Midbrain (tissue), 1 donor: ENCODE measurements at places on chromosomes 6 and 20.
A peak's percentile ranks its signal among the peaks of the same experiment; 100 is the strongest.

DNA sequence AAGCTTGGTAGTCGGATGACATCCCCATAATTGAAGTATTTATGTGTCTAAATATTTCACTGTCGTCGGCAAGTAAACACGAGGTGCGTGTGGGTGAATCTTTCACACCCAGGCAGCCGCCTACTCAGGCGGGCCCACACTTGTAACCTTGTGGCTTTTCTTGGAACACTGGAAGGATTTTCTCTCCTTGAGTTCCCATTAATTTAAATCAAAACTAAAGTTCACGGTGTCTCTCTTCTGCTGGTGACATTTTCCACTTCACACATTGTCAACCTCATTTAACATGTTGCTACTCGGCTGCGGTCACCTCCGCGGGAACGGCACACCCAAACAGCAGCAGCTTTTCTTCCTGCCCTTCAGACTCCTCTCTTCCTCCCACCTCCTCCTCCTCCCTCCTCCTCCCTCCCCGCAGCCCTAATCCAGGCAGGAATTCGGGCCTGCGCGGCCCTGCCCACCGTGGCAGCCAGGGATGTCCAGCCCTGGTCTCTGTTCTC is 336.6 kb downstream of the QKI start:
- no peak for DNase-seq

DNA sequence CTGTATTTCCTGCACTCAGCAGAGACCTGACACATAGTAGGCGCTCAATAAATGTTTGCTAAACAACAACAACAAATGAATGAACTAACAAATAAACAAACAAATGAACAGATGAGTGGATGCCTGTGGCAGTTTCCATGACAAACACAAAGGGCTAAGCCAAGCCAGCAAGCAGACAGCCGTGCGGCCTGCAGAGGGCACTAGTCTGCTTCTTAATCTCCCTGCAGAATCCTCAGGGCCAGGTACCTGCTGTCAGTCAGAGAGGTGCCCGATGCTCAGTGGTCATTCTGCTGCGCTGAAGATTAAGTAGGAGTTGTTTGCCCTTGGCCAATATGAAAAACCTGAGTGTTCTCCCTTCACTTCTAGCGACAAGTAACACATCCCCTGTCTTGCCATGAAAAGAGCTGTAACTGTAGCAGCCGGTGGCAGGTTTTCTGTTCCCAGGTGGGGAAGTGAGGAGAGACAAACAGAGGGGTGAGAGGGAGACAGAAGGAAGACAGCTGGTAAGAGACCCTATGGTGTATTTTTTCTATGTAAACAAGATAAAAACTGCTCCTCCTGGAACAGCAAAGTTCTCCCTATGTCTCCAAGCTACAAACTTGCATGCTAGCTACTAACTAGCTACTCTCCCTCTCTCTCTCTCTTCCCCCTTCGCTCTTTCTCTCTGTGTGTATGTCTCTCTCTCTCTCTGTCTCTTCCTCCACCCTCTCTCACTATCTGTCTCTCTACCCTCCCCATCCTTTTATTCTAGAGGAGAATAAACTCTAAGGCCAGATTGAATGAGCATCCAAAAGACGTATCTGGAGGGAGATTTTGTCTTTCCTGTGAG is at the start of gene MC3R:
Gene MC3R (plus strand): TSS at position 779 of the 829 bp plus-strand sequence. CDS start 112 bp downstream, outside the sequence.
- peak; percentile 20 for DNase-seq

DNA sequence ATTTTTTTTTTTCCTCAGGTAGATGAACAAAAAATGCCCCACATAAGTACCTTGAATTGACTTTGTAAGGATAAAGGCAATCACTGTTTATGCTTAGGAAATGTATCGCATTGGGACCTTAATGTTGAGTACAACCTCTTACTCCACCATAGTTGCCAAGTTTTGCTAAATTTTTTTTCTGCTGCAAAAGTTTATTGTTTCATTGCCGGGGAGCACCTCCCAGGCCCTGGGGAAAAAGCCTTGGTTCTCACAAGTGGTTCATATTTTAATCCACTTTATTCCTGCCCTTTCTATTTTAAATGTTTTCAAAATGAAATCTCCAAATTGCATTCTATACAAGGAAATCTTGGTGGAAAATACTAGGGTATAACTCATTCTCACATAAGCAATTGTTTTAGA is 52.3 kb upstream of the UTRN start:
- DNase-seq = no peak

DNA sequence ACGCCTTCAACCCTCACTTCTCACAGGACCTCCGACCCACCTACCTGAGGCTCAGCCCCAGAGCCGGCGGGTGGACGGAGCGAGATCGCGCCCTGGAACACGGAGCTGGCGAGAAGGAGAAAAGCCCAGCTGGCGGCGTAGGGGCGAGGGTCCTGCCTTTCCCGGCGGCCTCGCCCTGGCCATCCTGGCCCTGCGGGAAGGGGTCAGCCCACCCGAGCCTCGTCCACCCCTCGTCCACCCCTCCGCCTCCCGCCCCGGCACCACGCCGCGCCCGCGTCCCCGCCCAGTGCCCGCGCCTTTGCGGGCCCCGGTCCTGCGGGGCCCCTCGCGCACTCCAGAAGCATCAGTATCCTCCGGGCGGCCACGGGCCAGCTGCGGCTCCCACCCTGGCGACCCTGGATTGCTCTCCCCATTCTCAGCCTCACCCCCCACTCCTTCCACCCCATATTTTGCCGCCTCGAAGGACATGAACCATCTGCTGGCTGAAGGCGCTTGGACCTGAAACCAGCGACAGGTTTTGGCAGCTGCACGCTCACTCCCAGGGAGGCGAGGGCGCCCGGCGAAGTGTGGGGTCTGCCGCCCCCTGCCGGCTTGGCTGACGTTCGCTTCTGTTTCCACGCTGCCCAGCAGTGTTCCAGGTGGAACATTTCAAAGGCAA is 65.1 kb downstream of the PLG start:
- DNase-seq = peak; percentile 66

- DNase-seq = no peak
These were observed 61.9 kb upstream of the HBS1L start for GRCh38 chr6:135116571-135116970.

- no peak for DNase-seq
These were observed 3.1 kb upstream of the CCDC167 start for GRCh38 chr6:37502703-37503291.

DNA sequence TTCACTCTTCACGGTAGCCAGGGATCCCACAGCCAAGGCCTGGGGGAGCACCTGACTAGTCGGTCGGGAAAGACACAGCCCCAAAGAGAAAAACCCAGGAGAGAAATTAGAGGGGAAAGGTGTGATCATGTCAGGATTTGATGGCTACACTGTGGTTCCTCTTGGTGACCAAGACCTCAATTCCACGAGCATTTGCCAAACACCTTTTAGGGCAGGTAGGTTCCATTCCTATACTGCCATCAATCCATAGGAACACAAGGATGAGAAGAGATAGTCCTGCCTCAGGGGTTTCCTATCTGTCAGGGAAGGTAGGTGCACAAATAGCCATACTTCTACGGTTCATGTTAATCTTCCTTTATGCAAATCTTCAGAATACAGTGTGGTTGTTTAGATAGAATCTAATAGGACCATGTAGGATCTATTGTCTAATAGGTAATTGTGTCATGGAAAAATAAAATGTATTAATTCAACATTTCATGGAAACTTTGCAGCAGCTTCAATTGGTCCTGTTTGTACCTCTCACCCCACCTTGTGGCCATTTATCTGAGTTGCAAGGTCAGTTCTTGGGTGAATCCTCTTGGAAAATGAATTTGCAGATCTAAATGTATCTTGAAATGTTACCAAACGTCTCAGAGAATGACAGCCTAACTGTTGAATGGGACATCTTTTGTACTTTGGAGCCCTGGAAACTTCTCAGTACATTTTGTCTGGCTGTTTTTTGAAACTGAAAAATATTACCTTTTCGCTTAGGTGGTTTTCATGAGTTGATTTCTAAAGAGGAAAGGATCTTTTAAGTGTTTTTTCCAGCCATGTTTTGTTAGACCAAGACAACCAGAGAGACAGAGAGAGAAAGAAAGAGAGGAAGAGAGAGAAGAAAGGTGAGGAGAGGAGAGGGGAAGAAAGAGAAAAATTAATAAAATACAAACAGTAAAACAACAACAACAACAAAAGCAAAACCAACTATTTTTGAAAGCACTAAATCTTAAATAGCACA is 33.7 kb upstream of the IYD start:
- peak; percentile 30 for DNase-seq

DNA sequence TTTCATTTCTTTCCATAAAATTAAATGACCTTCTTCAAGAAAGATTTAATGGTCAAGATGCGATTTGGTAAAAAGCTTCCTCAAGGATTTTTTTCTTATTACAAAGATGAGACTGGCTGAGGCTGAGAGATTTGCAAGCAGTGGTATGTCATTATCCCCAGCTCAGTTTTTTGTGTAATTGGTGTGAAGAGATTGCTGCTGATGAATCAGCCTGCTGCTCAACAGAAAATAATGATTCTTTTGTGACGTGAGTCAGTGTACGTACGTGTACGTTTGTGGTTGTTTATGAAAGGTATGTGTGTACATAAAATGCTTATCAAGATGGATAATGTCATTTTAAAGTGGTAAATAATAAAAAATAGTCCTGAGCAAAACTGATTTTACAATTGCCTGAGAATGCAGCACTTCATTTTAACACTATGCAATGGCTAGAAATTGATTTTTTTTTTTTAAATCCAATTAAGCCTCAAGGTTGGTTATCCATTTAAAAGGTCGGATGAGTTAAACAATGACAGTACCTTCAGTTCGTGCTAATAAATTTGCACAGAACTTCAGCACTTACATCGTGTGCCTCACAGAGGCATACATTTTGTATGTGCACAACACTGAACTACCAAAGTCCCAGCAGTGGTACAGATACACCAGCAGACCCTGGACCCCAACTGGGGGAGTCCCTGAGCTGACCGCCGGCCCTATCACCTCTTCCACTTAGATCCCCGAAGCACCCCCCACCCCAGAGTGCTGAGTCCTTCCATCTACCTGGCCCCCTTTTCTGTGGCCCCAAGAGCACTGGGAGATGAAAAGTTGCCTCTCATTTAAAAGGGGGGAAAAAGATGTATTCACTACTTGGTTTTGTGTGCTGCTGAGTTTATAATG is 9.7 kb upstream of the NPEPL1 start:
- no peak for DNase-seq

DNA sequence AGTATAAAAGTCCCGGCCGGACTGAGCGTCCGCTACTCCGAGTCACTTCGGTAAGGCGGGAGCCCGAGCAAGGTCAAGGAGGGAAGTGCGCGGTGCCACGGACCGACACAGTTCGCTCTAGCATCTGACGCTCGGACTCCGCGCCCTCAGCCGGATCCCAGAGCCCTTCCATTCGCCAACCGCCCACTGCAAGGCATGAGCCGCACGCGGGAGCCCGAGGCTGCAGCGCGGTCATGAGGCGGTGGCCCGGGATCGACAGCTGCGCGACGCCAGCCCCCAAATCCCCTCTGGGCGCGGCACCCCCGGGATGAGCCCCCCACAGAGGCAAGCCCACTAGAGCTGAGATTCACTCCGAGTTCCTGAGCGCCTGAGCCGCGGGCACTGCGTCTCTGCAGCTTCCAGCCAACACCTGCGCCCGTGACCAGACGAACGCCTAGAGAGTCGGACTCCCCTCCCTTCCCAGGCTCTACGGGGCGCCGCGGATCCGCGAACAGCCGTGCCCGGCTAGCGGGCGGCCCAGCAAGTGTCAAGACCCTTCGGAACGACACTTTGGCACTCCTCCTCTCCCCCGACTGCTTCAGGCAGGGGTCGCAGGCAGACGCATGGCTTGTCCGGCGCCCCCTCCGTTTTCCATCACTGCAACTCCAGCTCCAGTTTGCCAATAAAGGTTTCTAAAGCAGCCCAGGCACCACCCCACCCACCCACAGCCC is 725 bp upstream of the ISM1 start:
- DNase-seq = no peak

GRCh38 chr6:168217880-168218537 is 101.6 kb downstream of the DACT2 start:
- DNase-seq = no peak

- no peak for DNase-seq
These were observed 4.4 kb downstream of the ZKSCAN3 start for GRCh38 chr6:28353981-28354676.

DNA sequence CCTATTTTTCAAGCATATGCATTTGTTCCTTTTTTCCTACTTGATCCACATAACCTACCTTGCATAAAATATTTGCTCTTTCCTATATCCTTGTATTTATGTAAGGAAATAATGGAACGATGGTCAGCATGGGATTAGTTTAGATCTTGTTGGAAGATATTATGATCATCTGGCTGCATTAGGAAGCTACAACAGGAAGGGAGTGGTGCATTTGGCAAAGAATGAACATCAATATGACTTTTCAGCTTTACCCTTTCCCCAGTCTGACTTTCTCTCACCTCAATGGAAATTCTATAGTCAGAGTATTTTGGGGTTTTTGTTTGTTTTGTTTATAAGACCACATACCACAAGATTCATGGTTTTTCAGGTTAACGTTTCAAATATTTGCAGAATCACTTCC is 66.0 kb downstream of the HS3ST5 start:
- DNase-seq = no peak

GRCh38 chr6:3280866-3281465 is 22.2 kb downstream of the PSMG4 start:
- DNase-seq = no peak

DNA sequence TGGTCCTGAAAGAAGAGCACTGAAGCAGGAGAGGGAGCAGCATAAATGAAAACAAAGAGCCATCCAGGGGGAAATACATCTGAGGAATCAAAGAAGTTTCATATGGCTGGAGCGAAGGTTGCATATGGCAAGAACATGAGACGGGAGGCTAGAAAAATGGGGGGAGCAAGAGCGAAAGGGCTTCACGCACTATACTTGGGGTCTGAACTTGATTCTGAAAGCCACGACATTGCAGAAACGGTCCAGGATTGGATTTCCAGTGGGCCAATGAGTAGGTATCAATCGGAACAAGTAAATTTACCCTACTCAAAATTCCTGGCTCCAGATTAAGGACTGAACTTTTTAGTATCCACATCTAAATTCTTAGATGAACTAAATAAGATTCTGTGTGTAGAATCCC is 47.9 kb downstream of the B4GALT5 start:
- no peak for DNase-seq

GRCh38 chr6:134826889-134827737 is 122.8 kb downstream of the ALDH8A1 start:
- no peak for DNase-seq

GRCh38 chr20:33649201-33649681 is 12.9 kb upstream of the C20orf144 start:
- DNase-seq = peak; percentile 47

GRCh38 chr6:15539722-15540270 is 123.0 kb downstream of the DTNBP1 start:
- DNase-seq = no peak

- no peak for DNase-seq
These were observed 862.3 kb upstream of the CITED2 start for GRCh38 chr6:140236732-140237131.

- DNase-seq = no peak
These were observed 35.7 kb downstream of the CITED2 start for GRCh38 chr6:139338795-139339194.

GRCh38 chr20:44212792-44213191 is 2.2 kb upstream of the OSER1 start:
- DNase-seq = no peak

GRCh38 chr6:53910834-53911233 is 116.0 kb downstream of the LRRC1 start:
- peak; percentile 83 for DNase-seq
